ENCODE measurements at places on chromosomes 3 and 15. TPM values are rescaled to one million over a fixed set of nuclear protein-coding genes. Genes with fewer than 3 reads are reported as not detected.
A peak's percentile ranks its signal among the peaks of the same experiment; 100 is the strongest.

DNA sequence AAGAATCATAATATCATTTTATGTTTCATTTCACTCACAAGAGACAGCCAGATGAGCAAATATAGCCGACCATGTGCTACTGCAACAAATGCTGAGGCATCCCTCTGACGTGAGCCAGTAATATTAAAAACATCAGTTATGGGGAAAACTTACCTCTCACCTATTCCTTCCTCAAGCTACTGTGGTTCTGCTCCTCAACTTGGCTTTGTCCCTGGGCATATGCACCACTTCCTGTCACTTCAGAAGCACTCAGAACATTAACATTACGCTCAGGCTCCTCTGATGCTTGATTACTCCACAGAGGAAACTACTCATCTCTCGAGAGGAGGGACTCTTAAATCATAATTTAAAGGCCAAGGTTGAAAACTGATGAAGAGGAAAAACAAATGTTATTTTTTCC lies 457.0 kb upstream of the ALCAM start:
- no peak for DNase-seq
- no peak overlapping the region for H3K4me3 ChIP-seq
- H3K4me1 ChIP-seq: no peaks in the 10 kb centered on the region
- no peaks in the 10 kb centered on the region for H3K36me3 ChIP-seq
- H3K27ac ChIP-seq: no peak overlapping the region

The PEX5L gene
- not detected for total RNA-seq

The ACTC1 gene
- total RNA-seq: 25.0 TPM

- H3K36me3 ChIP-seq: peaks cover 3% of the 10 kb centered on the region
- no peak overlapping the region for H3K27ac ChIP-seq
- H3K4me1 ChIP-seq: no peaks in the 10 kb centered on the region
- H3K27me3 ChIP-seq: no peaks in the 10 kb centered on the region
- no peak for DNase-seq
- H3K4me3 ChIP-seq: no peak overlapping the region
Measured at GRCh38 chr15:57228395-57228794, 147.9 kb upstream of the CGNL1 start.

DNA sequence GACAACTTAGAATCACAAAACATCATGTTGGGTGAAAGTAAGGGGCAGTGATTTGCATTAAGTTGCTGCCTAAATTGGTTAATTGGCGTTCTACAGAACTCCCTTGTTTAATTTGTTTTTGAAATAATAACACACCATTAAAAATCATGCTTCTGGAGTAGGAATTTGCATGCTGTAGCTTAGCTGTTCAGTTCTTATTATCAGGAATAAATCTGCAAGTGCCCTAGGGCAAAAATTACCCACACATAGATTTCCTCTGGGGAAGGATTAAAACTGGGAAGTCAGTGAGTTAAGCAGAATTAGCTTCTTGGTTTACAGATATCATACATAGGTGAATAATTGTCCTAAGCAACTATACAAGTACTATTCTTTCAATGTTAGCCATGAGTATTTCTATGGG lies 381.6 kb upstream of the NAALADL2 start:
- no peaks in the 10 kb centered on the region for H3K36me3 ChIP-seq
- no peak for DNase-seq
- no peaks in the 10 kb centered on the region for H3K4me1 ChIP-seq
- no peak overlapping the region for H3K4me3 ChIP-seq
- H3K27ac ChIP-seq: no peak overlapping the region
- no peaks in the 10 kb centered on the region for H3K27me3 ChIP-seq

- no peak for DNase-seq
- no peaks in the 10 kb centered on the region for H3K4me1 ChIP-seq
- no peak overlapping the region for H3K4me3 ChIP-seq
- H3K36me3 ChIP-seq: no peaks in the 10 kb centered on the region
- no peak overlapping the region for H3K27ac ChIP-seq
- no peaks in the 10 kb centered on the region for H3K27me3 ChIP-seq
Measured at GRCh38 chr3:71355862-71356261, 227.7 kb downstream of the FOXP1 start.

The SLC6A20 gene
- total RNA-seq: 35.2 TPM

GRCh38 chr3:149808209-149808829 lies 4.7 kb upstream of the RNF13 start:
- no peak overlapping the region for H3K27ac ChIP-seq
- H3K27me3 ChIP-seq: no peaks in the 10 kb centered on the region
- no peak overlapping the region for H3K4me3 ChIP-seq
- H3K36me3 ChIP-seq: no peaks in the 10 kb centered on the region
- H3K4me1 ChIP-seq: no peaks in the 10 kb centered on the region

GRCh38 chr3:177443469-177443868 lies 246.2 kb upstream of the TBL1XR1 start:
- H3K4me1 ChIP-seq: no peaks in the 10 kb centered on the region
- DNase-seq: no peak
- H3K27ac ChIP-seq: no peak overlapping the region
- H3K4me3 ChIP-seq: no peak overlapping the region

- H3K27me3 ChIP-seq: no peaks in the 10 kb centered on the region
- no peak overlapping the region for H3K27ac ChIP-seq
- no peaks in the 10 kb centered on the region for H3K36me3 ChIP-seq
- no peak overlapping the region for H3K4me3 ChIP-seq
- no peaks in the 10 kb centered on the region for H3K4me1 ChIP-seq
Measured at GRCh38 chr15:59446232-59446957, 8.4 kb downstream of the FAM81A start.

- no peak overlapping the region for H3K4me3 ChIP-seq
- H3K4me1 ChIP-seq: no peaks in the 10 kb centered on the region
- H3K27ac ChIP-seq: peak overlapping the region; percentile 56
- no peaks in the 10 kb centered on the region for H3K27me3 ChIP-seq
Measured at GRCh38 chr3:45064512-45065372, 38.6 kb downstream of the CLEC3B start.

- no peaks in the 10 kb centered on the region for H3K4me1 ChIP-seq
- no peaks in the 10 kb centered on the region for H3K36me3 ChIP-seq
- H3K4me3 ChIP-seq: no peak overlapping the region
- DNase-seq: peak; percentile 80
Measured at GRCh38 chr3:134824791-134825190, 29.7 kb downstream of the EPHB1 start.

DNA sequence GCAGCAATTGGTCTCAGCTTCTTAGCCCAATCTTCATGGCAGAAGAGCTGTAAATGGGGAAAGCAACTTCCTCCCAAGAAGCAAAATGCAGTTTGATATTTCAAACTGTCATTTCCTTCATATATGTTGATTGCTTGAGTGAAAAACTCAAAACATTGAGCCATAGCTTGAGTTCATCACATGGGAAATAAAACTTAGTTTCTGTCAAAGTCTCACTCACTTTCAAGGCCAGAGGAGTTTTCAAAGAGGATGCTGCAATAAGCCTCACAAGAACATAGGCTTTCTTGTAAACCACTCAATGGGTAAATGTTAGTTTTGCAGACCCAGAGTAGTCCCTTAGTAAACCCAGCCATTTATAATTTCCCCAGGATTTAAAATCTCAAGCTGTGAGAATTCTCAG lies 29.1 kb upstream of the SUCLG2 start:
- no peak overlapping the region for H3K4me3 ChIP-seq
- no peaks in the 10 kb centered on the region for H3K27me3 ChIP-seq
- DNase-seq: no peak
- no peaks in the 10 kb centered on the region for H3K36me3 ChIP-seq

The IRAK2 gene
- total RNA-seq: 8.9 TPM

DNA sequence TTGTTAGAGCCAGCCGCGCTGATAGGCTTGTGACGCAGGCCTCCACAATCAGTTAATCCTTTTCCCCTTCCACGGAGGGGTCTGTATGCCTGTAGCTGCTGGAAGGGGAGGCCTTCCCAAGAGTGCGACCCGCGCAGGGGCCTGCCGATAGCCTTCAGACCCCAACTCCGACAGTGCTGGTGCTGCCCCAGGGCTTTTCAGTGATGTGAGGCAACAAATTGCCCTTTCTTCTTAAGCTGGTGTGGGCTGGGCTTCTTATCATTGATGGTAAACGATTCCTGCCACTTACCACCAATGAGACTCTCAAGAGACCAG lies 143.4 kb downstream of the CHSY1 start:
- no peak overlapping the region for H3K27ac ChIP-seq
- H3K4me1 ChIP-seq: no peaks in the 10 kb centered on the region
- H3K36me3 ChIP-seq: no peaks in the 10 kb centered on the region
- H3K4me3 ChIP-seq: no peak overlapping the region

The IMP3 gene
- total RNA-seq: 52.0 TPM

The SLC7A14 gene
- not detected for total RNA-seq

DNA sequence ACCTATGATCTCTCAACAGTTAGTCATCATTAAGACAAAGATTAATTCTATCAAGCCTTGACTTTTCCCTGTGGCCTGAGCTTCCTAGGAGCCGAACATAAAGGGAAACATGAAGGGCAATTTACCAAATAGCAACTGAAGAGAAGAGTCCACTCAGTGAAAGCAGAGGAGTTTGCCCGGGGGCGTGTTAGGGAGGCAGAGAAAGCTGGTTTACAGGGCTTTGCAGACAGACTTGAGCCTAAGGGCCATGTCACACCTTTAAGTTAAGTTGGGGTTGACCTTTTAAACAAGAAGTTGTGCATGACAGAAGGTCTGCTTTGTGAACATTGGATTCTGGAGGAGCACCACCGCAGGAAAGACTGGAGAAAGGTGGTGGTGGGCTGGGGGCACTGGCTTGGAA lies 701.8 kb upstream of the CFAP20DC start:
- no peaks in the 10 kb centered on the region for H3K36me3 ChIP-seq
- no peak for DNase-seq
- H3K27ac ChIP-seq: no peak overlapping the region
- no peak overlapping the region for H3K4me3 ChIP-seq
- H3K27me3 ChIP-seq: no peaks in the 10 kb centered on the region
- H3K4me1 ChIP-seq: no peaks in the 10 kb centered on the region

GRCh38 chr15:98083203-98083910 lies 122.9 kb downstream of the ARRDC4 start:
- H3K27me3 ChIP-seq: no peaks in the 10 kb centered on the region
- H3K27ac ChIP-seq: no peak overlapping the region
- H3K4me1 ChIP-seq: no peaks in the 10 kb centered on the region
- no peak overlapping the region for H3K4me3 ChIP-seq
- H3K36me3 ChIP-seq: no peaks in the 10 kb centered on the region

DNA sequence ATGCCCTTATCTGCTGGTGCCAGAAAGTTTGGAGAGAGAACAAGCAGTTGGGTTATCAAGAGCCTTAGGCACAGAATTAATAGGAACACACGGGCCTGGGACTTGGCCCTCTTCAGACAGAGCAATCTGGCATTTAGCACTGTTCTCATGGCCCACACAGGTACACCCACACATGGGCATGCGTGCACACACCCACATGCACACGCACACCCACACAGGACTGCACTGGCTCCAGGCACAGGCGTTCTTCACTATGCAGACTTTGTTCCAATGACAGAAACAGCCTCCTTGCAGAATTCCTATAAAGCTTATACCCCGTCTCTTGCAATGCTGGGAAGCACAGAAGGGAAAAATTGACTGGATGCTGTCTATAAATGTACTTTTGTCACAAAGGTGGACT lies 36.3 kb downstream of the TMEM44 start:
- no peak overlapping the region for H3K4me3 ChIP-seq
- no peak for DNase-seq
- H3K27ac ChIP-seq: no peak overlapping the region
- H3K27me3 ChIP-seq: no peaks in the 10 kb centered on the region

DNA sequence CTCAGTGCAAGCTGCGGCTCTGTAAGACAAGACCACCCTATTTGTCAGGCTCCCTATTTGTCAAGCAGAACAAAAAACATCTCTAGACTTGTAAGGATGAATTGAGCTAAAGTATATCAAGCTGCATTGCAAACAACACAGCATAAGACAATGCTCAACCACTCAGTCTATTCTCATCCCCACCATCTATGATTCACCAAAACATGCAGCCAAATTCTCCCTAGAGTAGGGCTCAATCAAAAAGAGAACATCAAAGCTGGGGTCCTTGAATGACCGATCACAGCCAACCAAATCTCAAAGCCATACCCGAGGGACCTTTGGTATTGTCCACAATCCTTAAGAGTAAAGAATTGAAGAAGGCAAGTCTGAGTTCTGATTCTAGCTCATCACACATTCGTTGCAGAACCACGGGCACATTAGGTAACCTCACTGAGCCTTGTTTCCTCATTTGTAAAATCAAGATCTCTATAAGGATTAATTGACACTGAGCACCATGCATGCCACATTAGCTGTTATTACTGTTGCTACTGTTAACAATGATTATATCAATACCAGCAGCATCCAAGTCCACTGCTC lies 31.2 kb downstream of the RFTN1 start:
- H3K27me3 ChIP-seq: no peaks in the 10 kb centered on the region
- DNase-seq: no peak
- H3K27ac ChIP-seq: peak overlapping the region; percentile 71
- no peak overlapping the region for H3K4me3 ChIP-seq
- H3K36me3 ChIP-seq: no peaks in the 10 kb centered on the region
- H3K4me1 ChIP-seq: peaks cover 16% of the 10 kb centered on the region

DNA sequence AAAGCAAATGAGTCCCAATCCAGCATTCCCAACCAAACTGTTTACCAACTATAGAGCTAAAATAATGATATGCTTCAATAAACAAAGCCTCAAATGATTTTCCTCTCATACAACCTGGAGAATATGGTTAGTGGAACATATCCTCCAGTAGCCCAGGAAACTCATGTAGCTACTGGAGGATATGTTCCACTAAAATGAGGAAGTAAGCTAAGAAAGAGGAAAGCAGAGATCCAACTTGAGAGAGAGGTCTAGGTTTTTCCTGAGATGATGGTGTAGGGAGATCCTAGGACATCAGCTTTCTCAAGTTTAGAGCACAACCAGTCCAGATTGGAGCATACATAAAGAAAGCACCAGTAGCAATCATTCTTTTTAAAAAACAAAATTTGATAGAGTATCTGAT lies 44.6 kb upstream of the SLC4A7 start:
- no peaks in the 10 kb centered on the region for H3K4me1 ChIP-seq
- DNase-seq: no peak
- no peaks in the 10 kb centered on the region for H3K36me3 ChIP-seq
- no peak overlapping the region for H3K4me3 ChIP-seq
- no peaks in the 10 kb centered on the region for H3K27me3 ChIP-seq

The CDHR4 gene
- 0.54 TPM for total RNA-seq

The EPHA3 gene
- total RNA-seq: 6.5 TPM

The ZNF80 gene
- total RNA-seq: 0.28 TPM
